RCC 7860 (cell line): ENCODE measurements at places on chromosomes 6 and 20.

DNA sequence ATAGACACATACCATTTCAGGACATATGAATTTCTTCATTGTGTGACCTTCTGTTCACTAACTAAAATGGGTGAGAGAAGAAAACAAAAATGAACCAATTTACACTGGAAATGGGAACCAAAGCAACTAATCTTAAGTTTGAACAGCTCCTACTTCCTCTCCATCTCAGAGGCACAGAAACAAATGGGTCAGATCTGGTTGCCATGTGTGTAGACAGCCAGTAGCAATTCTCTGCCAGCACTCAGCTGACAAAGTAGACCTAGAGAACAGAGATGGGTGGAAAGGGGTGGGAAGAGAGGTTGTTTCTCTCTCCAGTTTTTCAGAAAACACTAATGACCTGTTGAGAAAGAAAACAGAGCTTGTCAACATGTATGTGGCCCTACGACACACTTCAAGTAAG is 14.3 kb upstream of the POPDC3 start:
- DNase-seq: no peak

DNA sequence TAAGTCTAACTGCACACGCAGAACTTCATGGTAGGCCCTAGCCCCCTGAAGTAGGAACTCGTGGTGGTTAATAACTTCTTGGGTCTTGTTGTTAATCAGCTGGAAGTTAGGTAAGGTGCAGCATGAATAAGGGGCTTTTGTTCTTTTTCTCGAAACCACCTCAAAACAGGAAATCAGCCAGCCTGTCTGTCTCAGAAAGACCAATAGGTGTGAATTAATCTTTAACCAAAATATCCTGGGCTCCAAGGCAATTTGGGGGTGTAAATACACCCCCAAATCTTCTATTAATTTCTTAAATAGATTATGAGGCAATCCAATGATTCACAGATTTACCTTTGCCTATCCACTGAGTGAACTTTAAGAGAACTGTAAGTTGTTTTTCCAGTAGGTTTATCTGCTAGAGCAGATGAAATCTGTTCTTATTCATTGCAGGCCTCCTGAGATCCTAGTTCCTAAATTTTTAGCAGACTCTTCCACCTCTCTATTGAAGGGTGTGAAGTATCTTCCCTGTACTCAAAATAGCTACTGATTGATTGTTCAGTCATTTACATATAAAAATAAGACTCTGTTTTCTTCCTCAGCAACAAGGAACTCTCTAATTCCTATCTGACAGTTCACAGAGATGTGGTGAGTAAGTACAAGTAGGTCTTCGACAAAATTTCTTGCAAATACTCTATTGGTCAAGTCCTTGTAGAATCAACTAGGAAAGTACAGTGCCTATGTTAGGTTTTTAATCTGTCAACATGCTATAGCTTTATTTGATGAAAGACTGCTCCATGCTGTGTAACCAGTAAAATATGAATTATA is 427.1 kb upstream of the NOX3 start:
- no peak for DNase-seq

- DNase-seq: no peak
Observed at GRCh38 chr6:107154801-107155160, 39.5 kb upstream of the BEND3 start.

- peak; percentile 36 for DNase-seq
Observed at GRCh38 chr6:16688984-16689636, 72.2 kb downstream of the ATXN1 start.

GRCh38 chr6:160378218-160378617 is 30.0 kb downstream of the SLC22A3 start:
- no peak for DNase-seq

DNA sequence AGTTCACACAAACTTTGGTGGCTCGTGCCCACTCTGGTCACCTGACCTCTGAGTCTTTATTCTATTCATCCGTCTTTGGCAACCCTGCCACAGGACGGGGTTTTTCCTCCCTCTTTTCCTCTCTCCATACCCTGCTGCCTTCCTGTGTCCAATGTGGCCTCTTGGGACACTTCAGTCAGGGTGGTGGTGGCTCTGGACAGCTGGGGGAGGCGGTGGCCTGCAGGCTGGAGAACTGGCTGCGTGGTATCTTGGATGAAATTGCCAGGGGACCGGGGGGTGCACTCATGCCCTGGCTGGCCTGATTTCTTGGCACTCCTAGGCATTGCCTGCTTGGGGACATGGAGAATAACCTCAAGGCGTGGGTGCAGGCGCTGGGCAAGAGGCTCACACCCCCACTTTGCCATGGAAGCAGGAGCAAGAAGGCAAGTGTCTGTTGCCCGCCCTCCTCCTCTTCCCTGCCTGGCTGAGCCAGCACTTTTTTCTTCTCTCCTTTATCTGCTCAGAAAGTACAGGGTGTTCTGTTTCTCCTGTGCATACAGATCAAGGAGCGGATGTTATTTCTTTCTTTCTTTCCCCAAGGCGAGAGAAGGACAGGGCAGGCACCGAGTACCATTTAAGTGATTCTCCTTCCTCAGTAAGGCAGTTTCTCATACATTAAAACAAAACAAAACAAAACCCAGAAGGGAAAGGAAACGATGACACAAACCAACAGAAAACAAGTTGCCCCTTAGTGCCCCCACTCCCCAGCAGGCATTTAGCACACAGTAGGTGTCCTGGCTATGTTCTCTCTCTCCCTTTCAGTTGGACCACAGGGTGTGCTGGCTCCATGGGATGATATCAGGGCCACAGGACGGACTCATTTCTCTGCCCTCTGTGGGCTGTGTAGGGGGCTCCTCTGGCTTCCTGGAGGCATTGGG is 155.5 kb upstream of the RNF24 start:
- DNase-seq: no peak

GRCh38 chr6:151075930-151076555 is 163.7 kb upstream of the AKAP12 start:
- DNase-seq: no peak

GRCh38 chr6:36633370-36633769 is 39.2 kb downstream of the SRSF3 start:
- no peak for DNase-seq

- no peak for DNase-seq
Observed at GRCh38 chr6:18118330-18118729, 4.1 kb downstream of the NHLRC1 start.

- DNase-seq: peak; percentile 93
Observed at GRCh38 chr6:142756215-142756630, 188.8 kb downstream of the HIVEP2 start.

- no peak for DNase-seq
Observed at GRCh38 chr6:167733740-167734661, 92.7 kb upstream of the AFDN start.

DNA sequence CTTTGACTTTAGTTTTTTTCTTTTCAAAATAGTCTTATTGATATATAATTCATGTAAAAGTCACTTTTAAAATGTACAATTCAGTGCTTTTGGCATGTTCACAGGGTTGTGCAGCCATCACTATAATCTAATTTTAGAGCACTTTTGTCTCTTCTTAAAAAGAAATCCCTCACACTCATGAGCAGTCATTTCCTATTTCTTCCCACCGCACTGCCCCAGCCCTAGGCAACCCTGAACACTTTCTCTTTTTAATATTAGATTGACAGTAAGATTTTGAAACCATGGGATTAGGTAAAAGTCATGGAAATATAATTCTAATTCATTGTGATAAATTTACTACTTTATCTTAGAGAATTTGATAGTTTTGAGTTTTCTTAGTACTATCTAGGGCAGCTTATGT is 309.4 kb downstream of the UTRN start:
- no peak for DNase-seq

DNA sequence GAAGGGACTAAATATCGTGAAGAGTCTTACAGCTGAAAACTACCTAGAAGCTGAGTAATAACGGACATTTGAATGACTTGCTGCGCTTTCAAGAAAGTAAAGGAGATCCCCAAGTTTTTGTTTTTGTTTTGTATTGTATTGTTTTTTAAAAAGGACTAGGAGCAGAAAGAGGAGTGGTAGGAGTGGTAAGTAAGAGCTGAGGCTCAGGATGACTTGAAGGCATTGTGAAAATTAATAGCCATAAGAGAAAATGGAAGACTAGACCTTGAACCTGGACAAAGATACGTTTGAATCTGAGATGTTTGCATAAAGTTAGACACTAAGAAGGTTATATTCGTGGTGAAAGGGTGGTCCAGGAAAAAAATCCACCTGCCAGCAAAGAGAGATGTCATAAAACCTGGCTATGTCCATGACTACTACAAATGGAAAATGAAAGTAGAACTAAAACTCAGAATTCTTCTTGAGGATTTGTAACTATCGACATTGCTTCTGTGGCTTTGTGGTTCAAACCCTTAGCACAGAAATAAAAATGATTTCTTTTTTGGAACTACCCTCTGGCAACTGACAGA is 824.8 kb upstream of the FLRT3 start:
- no peak for DNase-seq

DNA sequence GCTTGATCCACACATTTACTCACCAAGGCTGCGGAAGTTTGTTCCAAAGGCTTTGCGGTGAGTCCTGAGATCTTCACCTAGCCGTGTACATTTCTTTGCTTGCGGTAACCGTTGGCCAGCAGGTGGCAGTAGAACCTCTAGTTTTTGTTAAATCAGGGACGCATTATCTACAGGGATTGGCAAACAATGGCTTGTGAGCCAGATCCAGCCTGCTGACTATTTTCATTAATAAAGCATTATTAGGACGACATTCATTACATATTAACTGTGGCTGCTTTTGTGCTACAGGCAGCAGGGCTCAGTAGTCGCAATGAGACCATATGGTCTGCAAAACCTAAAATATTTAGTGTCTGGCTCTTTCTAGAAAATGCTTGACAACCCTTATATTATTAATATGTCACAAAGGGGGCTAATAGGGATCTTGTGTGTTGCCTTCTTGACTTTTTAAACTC is 174.1 kb downstream of the DOK5 start:
- peak; percentile 60 for DNase-seq

DNA sequence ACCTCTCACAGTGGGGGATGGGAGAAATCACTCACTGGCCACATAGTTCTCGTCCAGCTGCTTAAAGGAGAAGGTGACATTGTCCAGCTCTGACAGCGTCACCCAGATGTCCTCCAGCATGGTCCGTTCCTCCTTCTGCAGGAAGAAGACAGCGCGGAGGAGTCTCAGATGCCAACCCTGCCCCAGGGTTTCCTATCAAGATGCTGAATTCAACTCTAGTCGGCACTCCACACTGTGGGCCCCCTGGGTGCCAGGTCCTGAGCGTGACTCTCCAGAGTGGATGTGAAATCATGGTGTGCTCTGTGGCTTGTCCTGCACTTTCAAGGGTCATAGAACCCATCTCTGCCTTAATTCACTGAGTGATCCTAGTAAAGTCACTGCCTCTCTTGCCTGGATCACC is 193.2 kb downstream of the PREX1 start:
- DNase-seq: no peak

DNA sequence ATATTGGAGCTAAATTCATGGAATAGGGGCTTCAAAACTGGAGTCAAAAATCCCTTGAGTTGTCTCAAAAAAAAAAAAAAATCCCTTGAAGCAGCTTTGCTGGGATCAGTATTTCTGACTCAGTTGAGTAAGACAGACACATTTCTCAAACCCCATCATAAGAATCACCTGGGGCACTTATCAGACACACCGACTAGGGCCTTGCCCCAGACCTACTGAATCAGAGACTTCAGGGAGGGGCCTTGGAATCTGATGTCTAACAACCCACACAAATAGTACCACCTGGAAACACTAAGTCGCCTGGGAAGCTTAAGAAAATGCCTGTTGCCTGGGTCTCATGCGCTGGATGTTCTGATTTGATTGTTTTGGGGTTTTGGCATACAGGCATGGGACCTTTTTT is 44.9 kb upstream of the RNF144B start:
- no peak for DNase-seq

- no peak for DNase-seq
Observed at GRCh38 chr6:63452125-63452524, 120.2 kb upstream of the LOC128125822 start.

DNA sequence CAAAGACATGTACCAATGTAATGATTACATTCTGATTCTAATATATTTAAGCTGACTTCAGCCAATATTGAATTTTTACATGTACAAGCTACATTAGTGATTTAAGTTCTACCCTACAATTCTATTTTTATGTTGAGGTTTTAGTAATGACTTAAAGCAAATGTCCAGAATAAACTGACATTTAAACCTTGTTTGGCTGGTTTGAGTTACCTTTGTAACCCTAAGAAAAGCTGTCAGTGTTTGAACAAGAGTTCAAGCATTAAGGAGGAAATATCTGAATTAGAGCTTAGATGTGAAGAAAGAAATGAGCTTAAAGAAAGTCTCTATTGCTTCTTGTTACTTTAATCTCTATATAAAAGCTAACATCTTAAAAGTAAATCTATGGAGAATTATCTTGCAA is 710.6 kb upstream of the EPHA7 start:
- no peak for DNase-seq
